Colonic mucosa (tissue), 4 donors: ENCODE measurements at places on chromosomes 4 and X.

DNA sequence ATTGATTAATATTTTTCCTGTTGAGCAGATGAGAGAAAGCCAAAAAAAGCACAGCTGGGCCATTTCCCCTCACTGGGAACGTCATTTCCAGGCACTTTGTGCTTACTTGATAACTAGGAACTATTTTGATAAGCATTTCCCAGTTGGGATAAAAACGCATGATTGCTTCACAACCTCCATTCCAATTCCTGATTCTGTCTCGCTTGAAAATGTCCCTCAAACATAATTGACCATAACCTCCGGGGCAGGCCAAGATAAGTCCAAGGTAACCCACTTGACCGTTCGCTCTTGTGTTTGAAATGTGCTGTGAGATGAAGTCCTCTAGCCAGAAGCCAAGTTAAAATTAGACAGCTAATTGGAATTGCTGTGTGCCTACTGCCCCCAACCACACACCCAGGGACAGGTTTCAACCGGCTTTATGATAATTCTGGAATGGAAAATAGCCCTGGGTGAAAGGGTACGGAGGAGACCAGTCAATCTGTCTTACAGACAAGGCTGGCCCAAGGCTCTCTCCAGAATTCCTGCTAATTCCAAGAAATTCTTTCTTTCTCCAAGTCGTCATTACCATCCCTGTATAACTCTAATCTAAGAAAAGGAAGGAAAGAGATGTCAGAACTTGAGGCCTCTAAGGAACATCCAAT is 137.1 kb downstream of the MID1 start:
- no peak for DNase-seq

GRCh38 chrX:70252491-70252890 is 7.5 kb downstream of the P2RY4 start:
- DNase-seq, result no peak

DNA sequence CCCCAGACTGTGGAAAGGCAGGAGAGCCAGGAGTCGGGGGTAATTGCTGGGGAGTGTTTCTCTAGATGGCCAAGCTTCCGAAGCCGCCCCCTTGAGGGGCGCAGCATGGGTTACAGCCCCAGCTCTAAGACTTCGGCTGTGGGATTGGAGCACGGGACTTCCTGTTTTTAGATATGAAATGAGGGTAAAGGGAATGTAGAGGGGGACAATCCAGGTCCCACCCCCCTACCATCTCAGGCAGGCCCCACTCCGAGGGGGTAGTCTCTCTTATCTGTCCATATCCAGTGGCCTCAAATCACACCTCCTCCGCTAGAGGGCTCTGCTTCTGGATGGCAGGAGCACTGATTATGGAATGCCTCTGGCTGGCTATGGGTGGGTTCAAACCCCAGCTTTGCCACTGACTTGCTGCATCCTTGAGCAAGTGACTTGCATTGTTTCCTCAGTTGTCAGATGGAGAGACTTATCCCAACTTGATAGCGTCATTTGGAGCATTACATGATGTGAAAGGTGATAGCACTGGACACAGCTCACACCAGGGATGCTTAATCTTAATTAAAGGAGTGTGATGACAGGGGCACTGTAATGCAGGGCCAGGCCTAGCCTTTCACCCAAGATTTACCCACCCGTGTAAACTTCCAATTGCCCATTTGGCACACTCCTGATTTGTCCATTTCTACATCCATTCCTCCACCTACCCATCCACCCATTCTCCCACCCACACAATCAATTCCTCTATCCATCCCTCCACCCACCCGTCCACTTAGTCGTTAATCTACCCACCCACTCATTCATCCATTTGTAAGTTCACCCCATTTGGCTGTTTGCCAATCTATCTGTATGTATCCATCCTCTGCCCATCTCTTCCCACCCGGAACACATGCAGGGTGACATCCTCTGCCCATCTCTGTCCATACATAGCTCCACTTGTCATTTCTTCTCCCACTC is 848 bp upstream of the KCND1 start:
- DNase-seq, result peak; percentile 53

GRCh38 chrX:20680998-20681397 is 414.3 kb upstream of the RPS6KA3 start:
- no peak for DNase-seq

DNA sequence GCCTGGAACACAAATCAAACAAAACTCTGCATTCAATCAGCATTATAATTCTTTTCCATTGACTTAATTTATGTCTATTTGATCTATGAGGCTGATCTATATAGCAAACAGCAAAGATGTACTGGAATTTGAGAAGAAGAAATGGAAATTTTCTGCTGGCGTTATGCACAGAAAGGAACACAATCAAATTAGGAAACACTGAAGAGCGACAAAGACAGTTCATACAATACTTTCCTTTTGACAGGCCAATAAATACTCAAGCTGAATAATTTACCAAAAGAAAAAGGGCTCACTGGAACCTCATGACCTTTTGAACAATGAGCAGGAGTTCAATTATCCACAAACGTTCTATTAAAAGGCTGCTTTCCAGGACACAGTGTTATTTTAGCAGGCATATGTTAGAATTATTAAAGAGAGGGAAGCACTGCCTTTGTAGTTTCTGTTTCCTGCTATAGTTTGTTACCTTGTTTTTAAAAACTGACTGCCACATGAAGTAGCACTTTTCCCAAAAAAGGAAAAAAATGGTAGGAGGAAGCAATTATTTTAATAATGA is 8.1 kb downstream of the PDHA2 start:
- no peak for DNase-seq

DNA sequence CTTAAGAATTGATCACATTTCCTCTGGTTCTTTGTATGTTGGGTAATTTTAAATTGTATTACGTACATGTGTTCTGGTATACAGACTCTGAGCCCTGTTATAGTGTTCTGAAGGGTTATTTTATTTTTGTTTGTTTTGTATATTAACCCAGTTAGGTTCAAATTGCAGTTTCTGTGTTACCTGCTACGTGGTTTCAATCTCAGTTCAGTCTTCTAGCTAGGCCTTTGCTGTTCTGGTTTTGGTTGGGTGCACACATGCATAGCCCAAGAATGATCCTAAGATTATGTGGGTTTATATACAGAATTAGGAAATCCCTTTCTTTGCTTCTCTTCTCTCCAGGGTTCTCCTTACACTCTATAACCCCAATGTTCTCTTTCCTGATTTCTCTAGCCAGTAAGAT is 161.0 kb downstream of the PPP1R2C start:
- no peak for DNase-seq

DNA sequence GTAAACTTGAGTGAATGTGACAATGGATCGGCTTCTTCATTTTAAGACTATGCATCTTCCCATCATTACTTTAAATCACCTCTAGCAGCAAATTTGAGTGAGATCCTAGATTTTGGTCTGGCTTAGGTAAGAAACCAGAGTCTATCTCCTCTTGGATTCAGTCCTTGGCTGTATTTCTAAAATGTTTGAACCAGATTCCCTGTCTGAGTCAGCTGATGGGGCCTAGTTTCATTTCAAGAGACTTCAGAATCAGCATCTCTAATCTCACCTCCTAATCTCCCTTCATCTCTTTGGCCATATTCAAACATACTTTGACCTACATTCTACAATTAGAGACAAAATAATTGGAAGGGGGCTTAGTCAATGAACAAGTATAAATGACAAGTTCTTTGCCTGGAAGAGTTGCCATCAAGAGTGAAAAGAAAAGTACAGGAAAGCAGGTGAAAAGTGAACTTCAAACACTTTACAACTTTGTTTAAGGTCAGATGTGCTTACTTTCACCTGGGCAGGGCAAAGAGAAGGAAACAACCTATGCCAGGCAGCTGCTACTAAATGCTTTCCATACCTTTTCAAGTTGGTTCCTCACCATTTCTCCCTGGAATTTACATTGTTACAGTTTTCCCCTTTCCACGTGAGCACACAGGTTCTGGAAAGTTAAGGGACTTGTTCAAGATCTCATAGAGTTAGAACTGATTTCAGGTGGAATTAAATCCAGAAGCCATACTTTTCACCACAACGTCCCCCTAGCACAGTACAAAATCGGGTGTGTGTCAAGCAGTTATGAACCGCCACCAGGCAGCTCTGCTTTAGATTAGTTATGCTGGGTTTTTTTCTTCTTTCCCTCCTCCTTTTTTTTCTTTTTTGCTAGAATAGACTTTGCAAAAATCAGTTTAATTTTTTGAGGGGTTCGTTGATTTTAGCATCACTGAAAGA is 30.7 kb upstream of the PITX2 start:
- no peak for DNase-seq

DNA sequence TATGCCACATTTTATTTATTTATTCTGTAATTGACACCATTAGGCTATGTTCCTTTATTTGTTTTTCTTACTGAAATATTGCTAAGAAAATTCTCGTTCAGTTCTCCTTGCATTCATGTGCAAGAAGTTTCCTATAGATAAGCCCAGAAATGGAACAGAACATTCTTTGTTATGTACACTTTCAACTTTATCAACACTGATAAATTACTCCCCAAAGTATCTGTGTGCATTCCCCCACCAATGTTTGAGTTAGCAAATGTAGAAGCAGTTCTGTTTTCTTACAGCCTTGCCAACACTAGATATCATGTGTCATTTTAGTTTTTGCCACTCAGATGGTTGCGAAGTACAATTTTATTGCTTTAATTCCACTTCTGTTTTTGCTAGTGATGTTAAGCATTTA is 166.4 kb upstream of the NPY2R start:
- DNase-seq, result no peak

DNA sequence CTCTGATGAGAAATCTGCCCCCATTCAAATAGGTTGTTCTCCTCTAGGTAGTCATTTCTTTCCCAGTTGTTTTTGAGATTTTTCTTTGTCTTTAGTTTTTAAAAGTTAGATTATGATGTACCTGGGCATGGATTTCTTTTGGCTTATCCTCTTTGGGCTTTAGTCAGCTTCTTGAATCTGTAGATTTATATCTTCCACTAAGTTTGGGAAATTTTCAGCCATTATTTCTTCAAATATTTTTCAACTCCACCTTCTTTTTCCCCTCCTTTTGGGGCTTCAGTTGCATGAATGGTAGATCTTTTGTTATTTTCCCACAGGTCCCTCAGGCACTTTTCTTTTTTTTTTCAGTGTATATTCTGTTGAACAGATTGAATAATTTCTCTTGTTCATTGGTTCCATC is 77.3 kb downstream of the JADE3 start:
- DNase-seq, result no peak

DNA sequence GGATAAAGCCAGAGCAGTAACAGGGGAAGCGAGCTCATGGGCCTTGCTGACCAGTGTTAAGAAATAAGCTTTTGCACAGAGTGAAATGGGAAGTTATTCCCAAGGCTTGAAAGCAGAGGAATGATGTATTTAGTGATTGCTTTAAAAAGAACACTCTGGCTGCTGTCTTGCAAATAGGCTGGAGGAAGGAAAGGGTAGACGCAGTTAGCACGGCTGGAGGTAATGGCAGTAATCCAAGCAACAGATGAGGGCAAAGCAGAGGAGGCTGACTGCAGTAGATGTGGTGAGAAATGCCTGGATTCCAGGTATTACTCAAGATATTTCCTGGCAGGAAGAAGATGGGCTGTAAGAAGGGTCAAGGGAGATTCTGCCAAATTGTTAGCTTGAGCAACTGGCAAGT is 1342.3 kb upstream of the AGA start:
- DNase-seq, result no peak

DNA sequence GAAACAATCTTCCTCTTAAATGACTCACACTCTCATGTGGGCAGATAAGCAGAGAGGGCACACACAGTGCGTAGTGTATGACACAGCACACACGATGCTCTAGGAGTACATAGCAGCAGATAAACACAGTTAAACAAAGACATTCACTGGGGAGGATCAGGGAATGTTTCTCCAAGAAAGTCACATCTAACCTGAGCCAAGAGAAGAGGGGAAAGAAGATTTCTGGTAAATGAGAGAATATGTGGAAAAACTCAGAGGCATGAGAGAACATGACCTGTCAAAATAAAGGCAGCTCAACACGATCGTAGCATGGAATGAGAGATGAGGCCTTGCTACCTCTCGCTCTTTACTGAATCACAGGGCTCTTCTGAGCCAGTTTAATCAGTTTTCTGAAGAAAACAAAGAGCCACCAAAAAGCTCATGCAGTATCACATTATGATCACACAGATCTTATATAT is 251.0 kb downstream of the ANK2 start:
- no peak for DNase-seq

DNA sequence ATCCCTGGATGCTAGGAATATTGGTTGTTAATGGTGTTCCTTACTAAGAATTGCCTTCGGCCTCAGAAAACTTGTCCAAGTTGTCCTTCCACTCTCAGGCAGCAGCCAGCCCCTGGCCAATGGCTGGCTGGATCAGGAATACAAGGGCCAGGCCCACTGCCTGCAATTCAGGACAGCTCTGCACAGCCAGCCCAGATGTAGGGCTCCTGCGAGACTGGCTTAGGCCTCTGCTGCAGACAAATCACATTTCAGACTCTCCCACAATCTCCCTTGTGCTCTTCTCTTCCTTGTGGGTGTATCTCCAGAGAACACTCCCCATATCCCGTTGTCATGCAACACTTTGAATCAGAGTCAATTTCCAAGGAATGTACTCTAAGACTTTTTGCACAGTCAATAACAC is 747.6 kb upstream of the FTHL17 start:
- DNase-seq, result no peak
